ENCODE measurements at places on chromosomes 4 and X.

DNA sequence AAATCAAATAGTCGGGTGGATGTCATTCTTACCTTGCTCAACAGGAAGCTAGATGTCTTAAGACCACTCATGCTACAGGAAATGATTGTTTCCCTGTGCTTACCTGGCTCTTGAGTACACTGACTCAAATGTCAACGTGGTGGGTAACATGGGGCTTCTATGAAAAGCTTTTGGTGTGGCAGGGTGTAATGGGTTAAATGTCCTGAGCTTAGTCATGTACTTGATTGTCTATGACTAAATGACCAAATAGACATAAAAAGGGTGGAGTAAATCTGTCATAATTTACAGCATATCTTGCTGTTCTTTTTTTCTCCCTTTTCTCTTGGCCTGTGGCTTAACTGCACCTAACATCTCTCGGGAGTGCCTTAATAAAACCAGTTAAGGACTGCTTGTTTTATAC, 44.9 kb downstream of the CCNG2 start:
- no peak for DNase-seq

DNA sequence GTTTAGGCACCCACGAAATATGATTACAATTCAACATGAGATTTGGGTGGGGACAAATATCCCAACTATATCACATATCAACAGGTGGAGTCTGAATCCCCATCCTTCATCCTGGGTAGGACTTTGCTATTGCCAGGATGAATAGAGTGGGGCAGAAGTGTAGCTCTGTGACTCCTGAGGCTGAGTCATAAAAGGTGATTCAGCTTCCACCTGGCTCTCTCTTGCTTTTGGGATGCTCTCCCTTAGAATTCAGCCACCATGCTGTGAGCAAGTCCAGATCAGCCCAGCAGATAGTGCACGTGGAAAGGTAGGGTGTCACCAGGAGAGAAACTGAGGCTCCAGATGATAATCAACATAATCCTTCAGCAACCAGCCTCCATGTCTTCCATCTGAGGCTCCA, 193.8 kb upstream of the BCOR start:
- DNase-seq = no peak

DNA sequence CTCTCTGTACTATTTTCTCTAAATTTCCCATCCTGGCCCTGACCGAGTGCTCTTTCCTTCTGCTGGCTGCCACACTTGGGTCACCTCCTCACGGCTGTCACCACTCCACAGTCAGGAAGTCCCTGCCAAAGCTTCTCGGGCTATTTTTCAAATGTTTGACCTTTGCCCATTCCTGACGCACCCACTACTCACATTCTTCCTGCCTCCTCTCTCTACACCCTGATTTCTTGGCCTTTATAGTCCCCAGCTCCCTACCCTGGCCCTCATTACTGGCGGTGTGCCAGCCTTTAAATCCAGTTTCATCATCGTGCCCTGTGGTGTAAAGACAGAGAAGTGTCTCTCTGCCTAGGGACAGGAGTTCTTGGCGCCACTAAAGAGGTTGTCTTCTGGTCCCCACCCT, 46.4 kb upstream of the GATB start:
- no peak for DNase-seq

DNA sequence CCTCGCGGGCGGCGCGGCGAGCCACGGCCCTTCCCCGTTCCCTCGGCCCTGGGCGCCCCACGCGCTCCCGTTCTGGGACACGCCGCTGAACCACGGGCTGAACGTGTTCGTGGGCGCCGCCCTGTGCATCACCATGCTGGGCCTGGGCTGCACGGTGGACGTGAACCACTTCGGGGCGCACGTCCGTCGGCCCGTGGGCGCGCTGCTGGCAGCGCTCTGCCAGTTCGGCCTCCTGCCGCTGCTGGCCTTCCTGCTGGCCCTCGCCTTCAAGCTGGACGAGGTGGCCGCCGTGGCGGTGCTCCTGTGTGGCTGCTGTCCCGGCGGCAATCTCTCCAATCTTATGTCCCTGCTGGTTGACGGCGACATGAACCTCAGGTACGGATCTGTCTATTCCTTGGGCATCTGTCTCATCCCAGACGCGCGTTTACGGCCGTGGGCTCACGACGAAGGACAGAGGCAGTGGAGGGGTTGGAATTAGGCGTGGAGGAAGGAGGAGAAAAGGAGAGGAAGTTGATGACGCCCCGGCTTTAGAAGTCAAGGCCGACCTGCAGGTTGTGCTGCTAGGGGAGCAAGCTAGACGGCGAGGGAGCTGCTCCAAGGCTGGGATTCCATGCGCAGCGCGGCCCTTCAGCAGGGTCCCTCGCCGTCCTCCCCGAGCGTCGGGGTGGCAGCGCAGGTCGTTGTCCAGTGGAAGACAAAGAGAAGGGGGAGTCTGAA, 792 bp downstream of the SLC10A4 start:
- DNase-seq = no peak

GRCh38 chrX:153381684-153382532, 19.2 kb downstream of the PNMA6E start:
- DNase-seq = no peak

GRCh38 chr4:97759785-97760184, 383.5 kb downstream of the STPG2 start:
- no peak for DNase-seq

DNA sequence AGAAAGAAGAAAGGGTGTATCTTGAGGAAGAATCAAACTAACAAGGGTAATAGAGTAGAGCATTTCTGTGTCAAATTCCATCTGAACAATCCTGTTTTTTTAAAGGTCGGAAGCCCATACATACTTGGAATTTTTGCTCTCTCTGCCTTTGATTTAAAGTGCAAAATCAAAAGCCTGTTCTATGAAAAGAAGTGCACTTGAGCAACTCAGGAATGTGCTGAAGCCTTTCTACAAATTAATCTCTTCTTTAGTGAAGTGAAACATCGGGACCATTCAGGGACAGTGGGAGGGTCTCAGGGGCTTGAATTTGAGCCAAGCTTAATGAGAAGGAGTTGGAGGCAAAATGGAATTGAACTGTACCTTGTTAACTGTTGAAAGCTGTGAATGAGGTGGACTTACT, 1008.5 kb upstream of the LCORL start:
- DNase-seq = no peak

DNA sequence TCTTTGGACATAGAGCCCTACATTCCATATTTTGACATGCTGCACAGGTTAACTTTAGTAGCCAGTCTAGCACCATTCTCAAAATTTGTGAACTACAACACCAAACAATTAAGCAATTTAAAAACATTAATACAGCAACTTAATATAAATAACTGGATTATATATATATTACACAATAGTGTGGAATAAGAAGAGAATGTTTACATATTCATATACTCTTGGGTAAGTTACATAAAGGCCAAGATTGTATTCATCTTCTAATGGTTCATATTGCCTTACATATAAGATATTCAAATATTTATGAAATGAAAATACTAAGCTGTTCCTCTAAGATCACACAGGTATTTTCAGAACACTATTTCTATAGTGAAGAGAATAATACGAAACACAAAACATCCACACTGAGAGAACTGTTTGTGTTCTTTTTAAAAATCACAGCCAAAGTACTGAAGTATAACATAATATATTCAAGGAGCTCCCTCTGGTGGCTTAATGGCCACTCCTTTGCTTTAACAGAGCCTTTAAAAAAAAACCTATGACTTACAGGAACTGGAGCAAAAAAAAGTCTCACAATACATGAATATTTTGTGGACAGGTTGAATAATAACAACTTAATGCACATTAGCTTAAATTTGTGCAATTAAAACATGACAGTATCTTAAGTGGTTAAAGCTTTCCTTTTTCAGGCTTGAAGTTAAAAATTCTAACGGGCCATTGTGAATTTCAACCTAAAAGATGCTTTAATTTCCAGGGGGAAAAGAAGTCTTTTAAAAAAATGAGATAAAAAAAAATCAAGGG, 46.2 kb downstream of the NEK1 start:
- DNase-seq = no peak

DNA sequence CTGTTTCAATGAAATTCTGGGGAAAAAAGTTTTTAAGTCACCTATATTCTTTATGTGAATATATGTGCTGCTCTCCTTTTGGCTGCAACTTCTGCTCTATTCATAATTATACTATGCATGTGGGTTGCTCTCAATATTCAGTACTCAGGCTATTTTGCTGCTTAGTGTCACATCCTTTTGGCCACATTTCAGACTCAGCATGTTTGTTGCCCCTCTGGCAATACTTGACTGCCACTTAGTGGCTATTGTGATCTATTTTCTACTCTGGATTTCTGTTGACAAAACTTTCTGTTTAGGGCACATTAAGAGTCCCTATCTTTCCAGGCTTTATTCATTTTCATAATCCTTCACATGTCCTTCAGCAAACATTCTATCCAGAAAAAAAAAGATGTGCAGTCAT, 15.8 kb upstream of the CT45A1 start:
- no peak for DNase-seq

GRCh38 chrX:72003811-72004750, 93.4 kb downstream of the NHSL2 start:
- no peak for DNase-seq

DNA sequence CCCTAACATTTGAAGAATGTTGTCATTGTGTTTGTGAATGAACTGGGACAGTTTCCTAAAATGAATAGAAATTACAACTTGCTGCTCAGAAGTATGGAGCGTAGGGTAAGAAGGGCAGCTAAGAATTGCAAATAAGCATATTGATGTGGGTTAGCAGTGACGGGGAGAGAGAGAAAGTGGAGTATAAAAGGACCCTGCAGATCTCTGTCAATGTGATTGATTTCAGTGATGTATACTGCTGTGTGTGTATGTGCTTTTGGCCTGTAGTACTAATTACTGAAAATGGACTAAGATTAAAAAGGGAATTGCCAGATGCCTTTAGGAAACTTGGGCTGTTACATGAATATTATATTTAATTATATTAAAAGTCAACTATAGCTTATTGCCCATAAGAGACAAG, 7.8 kb upstream of the MFAP3L start:
- DNase-seq = no peak

GRCh38 chrX:69027181-69028005, 137.9 kb downstream of the PJA1 start:
- DNase-seq = no peak

DNA sequence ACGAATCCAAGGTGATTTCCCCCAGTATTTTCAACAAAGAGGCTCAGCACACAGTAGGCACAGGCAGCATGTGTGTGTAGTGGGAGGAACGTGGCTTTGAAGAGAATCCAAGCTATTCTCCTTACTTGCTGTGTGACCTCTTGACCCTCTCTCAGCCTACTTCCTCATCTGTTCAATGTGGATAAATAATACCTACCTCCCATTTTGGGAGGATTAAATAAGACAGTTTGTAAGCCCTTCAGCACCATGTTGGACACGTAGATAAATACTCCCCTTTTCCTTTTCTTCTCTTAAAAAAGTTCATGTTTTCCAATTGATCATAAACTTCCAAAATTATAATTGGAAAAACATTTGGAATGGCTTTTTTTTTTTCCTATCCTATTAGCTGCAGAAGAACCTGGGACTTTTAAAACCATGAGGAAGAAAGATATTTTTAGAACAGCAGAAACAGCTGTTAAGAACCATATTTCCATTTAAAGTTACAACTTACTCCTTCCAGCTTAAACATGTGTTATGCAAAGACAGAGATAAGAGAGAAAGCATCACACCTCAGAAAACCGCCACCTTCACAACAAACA, 56.1 kb upstream of the TMEM131L start:
- DNase-seq = no peak

- no peak for DNase-seq
Measured at GRCh38 chrX:64204252-64204651, 1.3 kb downstream of the AMER1 start.

DNA sequence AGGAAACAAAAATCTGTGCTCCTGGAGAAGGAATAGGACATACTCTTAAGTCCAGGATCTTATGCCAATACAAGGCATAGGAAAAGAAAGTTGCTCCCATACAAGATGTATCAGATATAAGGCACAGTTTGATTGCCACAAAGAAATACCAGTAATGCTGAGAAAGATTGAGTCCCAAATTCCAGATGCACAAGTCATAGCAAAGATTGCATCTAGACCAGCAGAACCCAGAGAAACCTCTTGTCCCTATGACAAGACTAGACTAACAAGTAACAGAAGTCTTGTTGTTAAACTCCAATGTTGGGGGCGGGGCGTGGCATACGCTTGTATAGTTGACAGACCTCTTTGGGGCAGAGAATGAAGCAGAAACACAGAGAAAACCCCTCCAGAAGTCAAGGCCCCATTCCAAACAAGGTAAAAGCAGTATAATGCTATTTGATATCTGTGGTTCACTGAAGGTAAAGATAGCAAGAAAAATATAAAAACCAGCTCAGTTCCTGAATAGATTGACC, 671.5 kb upstream of the GRIA3 start:
- no peak for DNase-seq

GRCh38 chrX:21408307-21408706, 34.1 kb downstream of the CNKSR2 start:
- no peak for DNase-seq

DNA sequence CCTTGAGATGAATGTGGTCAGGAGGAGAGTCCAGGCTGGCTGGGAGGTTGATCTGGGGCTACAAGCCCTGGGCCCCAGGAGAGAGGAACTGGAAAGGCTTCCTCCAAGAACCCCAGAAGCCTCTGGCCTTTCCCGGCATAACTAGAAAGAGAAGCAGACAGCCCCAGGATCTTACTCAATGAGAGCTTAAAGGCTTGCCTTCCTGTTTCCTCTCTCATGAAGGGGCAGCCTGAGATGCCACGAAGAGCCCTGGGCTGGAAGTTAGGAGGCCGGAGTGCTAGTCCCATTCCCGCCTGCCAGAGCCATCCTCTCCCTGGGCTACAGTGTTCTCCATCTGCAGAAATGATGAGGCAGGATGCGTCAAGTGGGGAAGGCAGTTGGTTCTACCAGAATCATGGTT, 20.1 kb upstream of the XPNPEP2 start:
- DNase-seq = no peak

DNA sequence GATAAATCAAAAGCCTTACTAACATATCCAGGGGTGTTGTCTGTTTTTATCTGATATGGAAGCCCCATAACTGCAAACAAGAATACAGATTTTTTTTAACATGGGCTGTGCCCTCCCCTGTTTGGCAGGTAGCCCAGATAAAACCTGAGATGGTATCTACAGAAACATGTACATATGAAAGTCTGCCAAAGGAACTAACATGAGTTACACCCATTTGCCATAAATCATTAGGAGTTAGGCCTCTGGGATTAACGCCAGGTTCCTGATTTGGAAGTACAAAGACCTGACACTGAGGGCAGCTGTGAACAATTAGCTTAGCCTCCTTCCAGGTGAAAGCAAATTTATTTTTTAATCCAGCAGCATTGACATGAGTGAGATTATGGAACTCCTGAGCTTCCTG, 264.3 kb downstream of the TECRL start:
- DNase-seq = no peak

DNA sequence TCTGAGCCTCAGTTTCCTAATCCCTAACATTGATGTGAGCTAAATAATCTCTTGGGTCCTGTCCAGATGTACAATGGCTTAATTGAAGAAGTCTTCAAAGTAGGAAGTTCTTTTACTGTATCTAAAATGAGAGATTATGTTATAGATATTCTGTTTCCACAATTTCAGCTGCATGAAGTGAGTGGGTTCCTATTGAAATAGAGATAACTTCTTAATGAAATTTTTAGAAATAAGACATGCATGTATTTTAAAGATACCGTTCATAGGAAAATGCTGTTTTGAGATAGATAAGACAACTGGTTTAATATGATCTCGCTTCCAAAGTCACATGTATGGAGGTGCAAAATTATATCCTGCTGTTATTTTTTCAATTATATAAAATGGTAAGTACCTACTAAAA, 71.9 kb downstream of the CLDN22 start:
- no peak for DNase-seq

All from stimulated activated CD4-positive, alpha-beta T cell treated with anti-CD3 and anti-CD28 coated beads, Interleukin-4, amount 100 ng/mL, for 48 hours (primary cell).